ENCODE measurements at places on chromosomes 5 and 9.

DNA sequence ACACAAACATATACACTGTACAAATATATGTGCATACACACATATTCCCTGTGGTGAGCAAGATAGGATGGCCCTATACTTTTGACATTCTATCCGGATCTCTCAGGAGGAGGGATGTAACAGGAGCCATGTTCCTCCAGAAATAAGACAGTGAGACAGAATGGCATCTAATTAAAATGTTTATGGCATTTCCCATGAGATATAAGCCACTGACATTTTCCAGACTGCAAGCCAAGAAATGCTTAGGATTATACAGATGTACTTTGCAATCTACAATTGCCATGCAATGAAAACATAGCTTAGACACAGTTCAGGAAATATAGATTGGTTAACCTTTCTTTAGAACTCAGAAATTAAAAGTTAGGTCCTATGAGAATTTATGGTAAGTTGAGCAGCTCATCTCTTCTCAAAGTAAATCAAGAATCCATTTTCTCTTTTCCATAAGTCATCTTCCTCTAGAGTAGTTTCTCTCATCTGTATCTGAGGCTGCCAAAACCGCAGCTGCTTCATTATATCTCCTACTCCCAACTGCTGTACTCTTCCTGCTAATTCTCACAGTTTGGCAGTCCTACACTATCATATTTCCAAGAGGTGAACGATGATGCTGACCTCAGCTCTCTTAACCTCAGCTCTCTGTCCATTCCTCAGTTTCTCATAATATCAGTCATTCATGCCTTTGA, 1719.1 kb downstream of the MAT2B start:
- no peak for DNase-seq

GRCh38 chr5:60487885-60488442, 212.0 kb downstream of the DEPDC1B start:
- no peak for DNase-seq

GRCh38 chr9:19992556-19992955, 203.7 kb upstream of the SLC24A2 start:
- no peak for DNase-seq

DNA sequence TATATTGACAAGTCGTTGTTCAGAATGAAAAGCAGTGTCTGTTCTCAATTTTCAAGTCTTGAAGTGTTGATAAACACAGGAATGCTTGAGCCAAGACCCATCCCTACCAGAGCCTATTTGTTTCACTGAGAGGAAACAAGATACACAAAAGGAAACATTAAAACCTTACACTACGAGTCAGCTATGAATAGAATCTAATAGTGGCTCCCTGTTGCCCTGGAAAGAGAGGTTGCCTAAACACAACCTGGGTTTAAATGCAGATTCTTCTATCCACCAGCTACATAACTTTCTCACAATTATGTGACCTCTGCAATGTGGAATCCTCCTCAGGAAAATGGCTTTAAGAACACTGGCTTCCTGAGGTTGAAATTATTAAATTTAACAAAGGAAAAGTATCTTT, 29.1 kb upstream of the BNC2 start:
- no peak for DNase-seq

- DNase-seq, result no peak
These were observed 58.0 kb downstream of the ZNF510 start for GRCh38 chr9:96719921-96720320.

GRCh38 chr9:127586537-127586936, 25.5 kb upstream of the STXBP1 start:
- DNase-seq, result no peak

DNA sequence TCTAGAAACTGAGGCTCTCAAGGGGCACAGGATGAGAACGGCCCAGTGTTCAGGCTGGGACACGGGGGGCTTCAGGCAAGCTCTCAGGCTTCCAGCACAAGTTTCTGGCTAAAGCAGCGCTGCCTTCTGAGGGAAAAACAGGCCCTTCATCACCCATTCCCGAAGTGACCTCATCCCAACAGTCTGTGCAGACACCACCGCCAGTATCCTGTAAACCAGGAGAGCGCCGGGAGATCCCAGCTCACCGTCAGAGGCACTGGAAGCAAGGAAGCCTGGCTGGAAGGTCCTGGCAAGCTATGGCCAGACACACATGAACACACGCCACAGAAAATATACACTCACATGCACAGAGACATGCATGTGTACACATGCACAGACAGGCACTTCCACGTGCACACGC, 8.8 kb downstream of the SLC12A7 start:
- no peak for DNase-seq

DNA sequence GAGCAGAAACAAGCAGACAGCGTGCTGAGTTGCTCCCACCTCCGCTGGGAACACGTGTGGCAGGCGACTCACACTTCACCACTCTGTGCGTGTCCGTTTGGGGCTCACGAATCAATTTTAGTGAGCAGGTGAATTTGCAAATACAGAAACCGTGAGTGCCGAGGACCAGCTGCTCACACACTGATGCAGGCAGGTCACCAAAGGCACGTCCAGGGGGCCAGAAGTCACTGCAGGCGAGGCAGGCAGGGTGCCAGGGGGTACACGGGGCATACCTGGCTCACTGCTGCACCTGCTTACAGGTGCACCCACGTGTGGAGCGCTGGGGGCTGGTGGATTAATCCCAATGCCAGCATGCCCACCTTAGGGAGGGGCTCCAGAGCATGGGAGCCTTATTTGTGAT, 68.8 kb downstream of the ZNF354C start:
- no peak for DNase-seq

DNA sequence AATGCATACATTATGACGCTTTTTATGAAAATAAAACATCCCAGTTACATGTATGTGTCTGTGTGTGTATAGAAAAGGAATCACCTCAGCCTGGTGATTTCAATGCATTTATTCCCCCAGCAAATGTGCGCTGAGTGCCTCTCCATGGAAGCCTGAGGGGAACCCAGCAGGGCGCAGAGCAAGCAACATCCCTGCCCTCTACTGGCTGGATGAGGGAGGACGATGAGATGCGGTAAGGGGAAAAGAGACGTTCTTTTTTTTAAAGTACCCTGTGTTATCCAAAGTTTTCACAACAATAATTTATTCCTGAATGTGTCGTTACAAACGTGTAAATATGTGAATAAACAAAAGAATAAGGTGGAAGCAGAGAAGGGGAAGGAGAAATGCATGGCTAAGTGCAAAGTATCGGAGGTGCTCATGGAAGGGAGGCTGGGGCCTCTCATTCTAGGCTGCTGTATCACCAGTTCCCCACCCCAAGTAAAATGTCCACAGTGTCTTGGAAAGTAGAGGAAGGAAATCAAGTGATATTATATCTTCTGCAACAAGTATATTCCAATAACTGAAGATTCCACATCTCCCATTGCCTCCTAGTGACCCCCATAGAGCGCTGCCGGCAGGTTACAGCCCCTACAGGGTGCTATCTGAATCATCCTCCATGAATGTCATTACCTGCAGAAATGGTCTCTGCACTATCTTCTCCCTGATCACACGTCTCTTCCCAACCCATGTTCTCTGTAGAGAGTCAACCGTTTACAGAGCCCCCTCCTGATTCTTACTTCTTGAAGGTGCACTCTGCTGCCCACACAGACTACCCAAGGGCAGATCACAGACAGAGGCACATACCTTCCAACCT, 13.0 kb upstream of the ABLIM3 start:
- DNase-seq, result no peak

DNA sequence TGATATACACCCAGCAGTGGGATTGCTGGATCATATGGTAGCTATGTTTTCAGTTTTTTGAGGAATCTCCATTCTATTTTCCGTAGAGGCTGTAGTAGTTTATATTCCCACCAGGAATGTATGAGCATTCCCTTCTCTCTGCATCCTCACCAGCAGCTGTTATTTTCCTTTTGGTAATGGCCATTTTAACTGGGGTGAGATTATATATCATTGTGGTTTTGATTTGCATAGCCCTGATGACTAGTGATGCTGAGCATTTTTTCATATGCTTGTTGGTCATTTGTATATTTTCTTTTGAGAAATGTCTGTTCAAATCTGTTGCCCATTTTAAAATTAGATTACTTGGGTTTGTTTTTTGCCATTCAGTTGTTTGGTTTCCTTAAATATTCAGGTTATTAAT, 11.2 kb upstream of the PPIC start:
- DNase-seq, result no peak

GRCh38 chr5:178469011-178469974, 120.9 kb downstream of the COL23A1 start:
- no peak for DNase-seq

- DNase-seq, result no peak
These were observed 26.0 kb downstream of the SKP2 start for GRCh38 chr5:36177715-36178523.

DNA sequence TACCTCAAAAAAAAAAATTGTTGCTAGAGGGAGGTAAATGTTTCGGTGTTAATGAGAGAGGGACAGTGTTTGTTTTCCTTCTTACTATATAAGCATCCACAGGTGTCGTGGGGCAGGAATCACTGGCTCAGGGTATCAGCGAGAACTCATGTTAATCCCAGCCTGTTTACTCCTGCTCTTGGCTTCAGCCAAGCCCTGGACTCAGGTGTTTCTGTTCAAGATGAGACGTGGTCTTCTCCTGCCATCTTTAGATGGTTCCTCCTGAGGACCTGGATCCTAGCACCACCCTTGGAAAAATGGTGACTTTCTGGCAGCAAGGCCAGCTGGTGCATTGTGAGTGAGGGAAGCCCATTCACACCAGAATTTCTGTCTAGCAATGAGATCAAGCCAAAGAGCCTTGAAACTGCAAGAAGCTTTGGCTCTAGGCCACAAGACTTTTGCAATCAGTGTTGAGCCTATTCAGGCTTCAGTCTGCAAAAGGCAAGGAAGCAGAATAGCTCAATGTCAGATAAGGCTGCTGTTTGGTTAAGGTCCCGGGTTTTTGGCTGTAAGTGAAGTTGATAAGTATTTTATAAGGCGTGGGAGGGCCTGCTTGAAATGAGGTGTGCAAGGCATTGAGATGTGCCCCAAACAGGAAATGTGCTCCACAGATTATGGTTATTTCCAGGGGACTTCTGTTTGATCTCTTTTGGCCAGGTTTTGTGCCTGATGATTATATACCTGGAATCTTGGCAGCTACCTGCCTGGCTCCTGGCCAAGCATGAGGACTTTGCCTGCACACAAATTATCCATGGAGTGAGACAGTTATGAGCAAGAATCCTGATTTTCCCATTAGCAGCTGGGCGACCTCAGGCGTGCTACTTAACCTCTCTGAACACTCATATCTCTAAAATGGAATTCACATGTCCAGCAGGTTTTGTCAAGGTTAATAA, 99.8 kb downstream of the TENT4A start:
- DNase-seq, result no peak

DNA sequence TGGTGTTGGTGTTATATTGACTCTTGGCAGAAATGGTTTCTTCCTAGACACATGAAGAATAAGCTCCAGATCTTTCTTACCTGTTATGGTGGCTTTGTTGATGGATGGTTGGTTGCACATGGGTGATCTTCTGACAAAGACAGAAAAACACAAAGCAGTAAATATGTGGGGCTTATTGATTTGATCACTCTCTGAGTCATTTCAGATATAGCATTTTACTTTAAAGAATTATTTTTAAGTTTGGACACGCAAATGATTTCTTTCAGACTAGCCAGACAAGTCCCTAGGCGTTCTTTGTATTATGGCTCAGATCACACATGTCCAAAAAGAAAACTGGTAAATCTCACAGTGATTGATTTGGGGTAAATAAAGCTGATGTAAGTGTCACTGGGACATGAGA, 597.6 kb downstream of the RAB3C start:
- no peak for DNase-seq

- no peak for DNase-seq
These were observed 1.3 kb downstream of the SPTAN1 start for GRCh38 chr9:128553728-128554127.

DNA sequence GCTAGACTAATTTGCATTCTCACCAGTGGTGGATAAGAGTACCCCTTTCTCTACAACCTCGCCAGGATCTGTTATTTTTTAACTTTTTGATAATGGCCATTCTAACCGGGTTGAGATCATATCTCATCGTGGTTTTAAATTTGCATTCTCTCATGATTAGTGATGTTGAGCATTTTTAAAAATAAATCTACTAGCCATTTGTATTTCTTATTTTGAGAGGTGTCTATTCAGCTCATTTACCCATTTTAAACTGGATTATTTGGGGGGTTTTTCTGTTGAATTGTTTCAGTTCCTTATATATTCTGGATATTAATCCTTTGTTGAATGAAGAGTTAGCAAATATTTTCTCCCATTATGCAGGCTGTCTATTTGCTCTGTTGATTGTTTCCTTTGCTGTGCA, 139.6 kb downstream of the ARSB start:
- DNase-seq, result no peak

DNA sequence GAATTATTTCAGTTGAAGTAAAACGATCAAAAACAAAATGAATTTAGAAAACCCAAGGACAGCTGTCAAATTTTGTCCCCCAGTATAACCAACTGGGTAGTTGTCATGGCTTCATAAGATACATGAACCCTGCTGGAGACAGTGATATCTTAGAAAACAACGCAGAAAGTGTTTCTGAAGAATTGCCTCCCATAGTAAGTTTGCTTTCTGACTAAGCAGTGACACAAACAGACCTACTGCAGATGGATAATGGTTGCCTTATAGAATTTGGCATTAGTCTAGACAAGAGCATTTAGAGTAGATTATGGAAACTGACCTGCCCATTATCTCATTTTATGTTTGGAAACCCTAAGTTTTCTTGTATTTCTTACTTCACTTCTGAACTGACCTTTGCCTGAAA, 187.7 kb upstream of the KCNN2 start:
- DNase-seq, result no peak

DNA sequence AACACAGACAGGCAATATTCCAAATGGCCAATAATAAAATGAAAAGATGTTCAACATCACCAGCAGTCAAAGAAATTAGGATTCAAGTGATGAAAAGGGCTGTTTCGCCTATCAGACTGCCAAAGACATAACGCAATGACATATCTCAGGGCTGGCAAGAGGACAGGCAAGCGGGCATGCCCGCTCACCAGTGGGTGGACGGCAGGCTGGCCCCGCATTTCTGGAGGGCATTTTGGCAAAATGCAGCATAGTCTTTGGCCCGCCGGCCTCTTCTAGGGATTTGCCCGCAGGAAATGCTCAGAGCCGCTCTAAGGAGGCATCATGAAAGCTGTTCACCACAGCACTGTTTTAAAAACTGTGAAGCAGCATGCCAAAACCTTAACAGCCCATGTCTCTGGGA, 1.4 kb upstream of the PPP1R26 start:
- no peak for DNase-seq

GRCh38 chr9:69047371-69047770, 11.8 kb downstream of the FXN start:
- DNase-seq, result no peak

DNA sequence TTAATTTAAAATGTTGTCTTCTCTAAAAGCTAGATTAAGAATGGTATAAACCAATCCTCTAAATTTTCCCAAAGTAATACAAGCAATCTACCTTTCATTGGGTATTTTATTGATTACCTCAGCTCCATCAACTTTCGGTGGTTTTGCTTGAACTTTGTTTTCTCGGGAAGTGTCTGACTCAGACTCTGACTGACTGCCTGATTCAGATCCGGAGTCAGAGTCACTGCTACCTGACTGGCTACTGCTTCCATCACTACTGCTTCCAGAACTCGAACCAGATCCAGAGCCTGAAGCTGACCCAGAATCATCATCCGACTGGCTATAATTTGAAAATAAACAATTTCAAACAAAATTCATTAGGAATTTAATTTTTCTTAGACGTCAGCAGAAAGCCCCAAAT, 24.0 kb downstream of the CHD1 start:
- DNase-seq, result no peak
